ENCODE measurements at places on chromosomes 5 and 9.
A peak's percentile ranks its signal among the peaks of the same experiment; 100 is the strongest.

DNA sequence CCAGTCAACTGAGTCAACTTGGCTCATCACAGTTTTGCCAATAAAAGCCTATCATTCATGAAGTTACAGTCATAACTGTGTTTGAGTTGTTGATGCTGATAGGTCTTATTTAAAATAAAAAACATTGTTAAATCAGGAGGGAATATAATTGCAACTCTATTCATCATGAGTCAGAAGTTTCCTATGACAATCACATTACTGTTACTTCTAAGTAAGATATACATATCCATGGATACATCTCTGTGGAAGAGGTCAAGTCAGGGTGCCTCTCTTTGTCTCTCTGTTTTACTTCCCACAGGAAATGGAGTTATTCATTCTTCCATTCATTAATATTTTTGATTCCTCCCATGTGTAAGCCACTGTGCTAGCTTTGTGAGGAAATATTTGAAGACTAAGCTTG is 2015.4 kb upstream of the WWC1 start:
- no peak for DNase-seq

DNA sequence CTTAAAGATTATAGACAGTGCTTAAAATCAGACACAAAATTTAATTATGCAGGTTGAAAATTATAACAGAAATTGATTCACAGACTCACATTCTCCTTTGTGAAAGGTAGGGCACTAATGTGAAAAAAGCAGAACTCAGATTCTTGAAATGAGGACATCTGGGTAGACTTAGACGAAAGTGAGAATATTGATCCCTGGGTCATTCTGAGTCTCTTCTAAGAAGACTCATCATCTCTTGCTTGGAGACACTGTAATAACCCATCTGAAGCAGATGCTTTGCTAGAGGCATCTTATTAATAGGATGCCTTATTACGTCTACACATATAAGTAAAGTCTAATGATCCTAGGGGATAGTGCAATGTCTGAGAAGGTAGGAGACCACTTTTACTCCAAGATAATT is 274.4 kb downstream of the HINT1 start:
- no peak for DNase-seq

GRCh38 chr5:149581931-149582768 is 852 bp downstream of the ARHGEF37 start:
- DNase-seq: no peak

DNA sequence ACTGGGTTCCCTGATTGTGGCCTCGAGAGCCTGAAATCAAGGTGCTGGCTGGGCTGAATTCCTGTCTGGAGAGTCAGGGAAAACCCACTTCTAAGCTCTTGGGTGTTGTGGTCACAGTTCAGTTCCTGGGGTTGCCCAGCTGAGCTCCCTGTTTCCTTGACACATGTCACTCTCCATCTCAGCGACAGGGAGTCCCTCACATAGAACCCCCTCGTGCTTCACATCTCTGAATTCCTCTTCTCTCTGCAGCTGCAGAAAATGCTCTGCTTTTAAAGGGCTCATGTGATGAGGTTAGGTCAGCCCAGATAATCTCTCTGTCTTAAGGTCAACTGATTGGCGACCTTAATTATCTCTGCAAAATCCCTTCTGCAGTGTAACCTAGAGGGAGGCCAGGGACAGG is 53.5 kb upstream of the NFIL3 start:
- DNase-seq: no peak

DNA sequence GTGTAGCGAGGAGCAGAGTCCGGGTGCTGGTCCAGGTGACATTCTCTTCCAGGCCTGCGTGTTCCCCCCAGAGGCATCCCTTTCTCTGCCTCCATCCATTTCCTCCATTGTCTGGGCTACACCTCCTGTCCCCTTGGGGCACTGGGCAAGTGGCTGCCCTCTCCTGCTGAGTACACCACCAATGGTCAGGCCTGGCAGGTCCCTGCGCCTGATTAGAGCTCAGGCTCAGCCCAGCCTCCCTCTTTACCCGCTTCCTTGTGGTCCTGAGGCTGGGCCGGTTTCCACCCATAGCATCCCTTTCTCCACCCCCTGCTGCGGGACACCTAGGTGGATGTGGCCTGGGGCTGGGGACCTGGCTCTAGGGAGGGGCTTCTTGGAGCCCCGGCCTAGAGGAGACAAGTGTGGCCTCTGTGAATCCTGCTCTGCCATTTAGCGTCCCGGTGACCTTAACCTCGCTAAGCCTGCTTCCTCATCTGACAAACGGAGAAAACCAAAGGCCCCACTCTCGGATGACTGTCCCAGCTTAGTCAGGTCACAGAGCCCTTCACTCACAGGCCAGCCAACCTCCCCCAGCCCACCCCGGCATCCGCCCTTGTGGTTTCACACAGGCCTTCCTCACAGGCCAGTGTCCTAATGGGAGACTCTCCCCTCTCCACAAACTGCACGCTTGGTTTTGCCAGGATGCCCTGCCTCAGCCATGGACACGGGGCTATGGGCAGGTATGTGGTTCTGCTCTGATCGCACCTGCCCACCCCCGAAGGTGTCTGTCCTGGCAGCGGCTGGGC is 12.9 kb downstream of the DOLPP1 start:
- no peak for DNase-seq

GRCh38 chr9:7937761-7938491 is 138.3 kb upstream of the DMAC1 start:
- DNase-seq: no peak

DNA sequence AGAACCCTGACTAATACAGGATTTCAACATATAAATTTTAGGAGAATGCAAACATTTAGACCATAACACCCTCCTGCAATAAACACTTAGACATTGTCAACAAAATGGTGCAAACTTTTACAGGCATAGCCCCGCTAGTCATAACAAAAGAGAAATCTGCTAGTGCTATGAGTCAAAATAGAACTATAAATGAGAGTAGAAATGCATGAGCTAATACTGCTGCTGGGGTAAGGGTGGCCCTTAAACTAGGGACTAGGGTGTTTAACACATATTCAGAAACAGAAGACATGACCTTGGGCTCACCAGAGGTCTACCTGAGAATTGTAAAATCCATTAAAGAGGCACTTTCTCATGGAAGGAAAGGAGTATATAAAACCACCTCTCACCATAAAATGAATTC is 131.6 kb downstream of the TLR4 start:
- peak; percentile 5 for DNase-seq

DNA sequence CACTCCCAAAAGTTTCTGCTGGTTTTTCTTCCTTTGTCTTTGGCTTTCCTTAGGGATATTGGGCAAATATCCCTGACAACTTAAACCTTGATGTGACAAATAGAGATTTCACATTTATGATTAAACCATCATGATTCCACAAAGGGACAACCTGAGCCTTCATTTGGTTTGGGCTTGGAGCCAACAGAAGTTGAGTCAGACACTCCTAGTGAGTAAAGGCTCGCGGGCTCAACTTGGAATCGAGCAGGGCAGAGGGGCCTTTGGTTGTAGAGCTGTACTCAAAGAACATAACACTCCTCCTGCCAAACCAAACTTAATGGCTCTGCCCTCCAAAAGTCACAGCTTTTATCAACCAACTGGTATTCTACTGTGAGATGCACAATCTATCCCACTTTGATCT is 290.2 kb upstream of the MAP3K1 start:
- no peak for DNase-seq
